ENCODE measurements at places on chromosomes 11 and 22.

- no peak for DNase-seq
These were observed 212.0 kb downstream of the SWAP70 start for GRCh38 chr11:9875862-9876261.

DNA sequence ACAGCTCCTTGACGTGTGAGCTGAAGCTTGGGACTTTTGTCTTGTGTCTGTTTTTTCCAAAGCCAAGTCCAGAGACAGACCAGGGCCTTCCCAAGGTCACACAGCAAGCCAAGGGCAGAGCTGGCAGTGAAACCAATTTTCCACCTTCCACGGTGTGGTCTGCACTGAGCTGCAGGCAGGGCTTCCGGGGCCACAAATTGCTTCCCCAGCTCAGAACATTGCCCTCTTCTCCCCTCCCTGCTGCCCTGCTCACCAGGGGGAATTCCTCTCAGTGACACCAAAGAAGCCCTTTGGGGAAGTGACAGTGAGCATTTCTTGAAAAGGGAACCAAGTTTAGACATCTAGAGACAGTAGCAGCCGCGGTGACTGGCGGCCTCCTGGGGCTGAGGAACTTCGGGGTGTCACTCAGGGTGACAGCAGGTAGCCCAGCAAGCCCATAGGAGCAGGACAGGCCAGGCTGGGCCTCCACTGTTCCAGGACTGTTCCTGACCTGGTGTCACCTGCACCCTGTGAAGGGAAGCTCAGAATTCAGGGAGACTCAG is 9.2 kb downstream of the FXYD2 start:
- no peak for DNase-seq

DNA sequence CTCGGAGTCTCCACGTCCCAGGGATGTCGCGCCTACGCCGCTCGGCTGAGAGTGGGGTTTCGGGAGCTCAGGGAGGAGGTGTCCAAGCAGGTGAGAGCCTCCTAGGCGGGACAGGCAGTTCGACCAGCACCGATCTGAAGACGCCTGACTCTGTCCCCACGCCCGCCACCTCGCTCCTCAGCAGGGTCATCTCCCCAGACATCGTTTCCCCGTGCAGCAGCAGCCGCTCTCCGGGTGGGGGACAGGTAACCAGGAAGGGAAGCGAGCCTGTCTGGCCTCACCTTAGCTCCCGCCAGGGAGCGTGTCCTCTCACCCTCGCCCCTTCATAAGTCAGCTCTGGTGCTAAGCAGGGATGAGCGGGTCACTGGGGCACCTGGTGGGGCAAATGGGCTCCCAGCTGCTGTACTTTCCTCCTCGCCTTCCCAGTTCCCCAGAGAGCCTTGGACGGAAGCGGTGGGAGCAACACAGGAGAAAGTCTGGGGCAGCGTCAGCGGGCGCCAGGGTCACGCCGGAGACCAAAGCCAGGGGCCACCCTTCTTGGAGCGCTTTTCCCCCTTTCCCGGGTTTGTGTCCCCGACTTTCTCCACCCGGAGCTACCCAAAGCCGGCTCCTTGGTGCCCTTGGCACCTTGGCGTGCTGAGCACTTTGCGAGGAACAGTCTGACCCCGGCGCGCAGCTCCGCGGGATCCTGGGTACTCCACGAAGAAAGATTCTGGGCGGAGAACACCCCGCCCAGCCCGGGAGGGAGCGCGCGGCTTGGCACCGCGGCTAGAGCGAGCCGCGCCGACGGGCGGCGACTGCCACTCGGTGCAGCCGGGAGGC is 1.6 kb downstream of the SPON1 start:
- DNase-seq, result no peak

GRCh38 chr11:129319201-129319600 is 56.4 kb upstream of the BARX2 start:
- DNase-seq, result no peak

DNA sequence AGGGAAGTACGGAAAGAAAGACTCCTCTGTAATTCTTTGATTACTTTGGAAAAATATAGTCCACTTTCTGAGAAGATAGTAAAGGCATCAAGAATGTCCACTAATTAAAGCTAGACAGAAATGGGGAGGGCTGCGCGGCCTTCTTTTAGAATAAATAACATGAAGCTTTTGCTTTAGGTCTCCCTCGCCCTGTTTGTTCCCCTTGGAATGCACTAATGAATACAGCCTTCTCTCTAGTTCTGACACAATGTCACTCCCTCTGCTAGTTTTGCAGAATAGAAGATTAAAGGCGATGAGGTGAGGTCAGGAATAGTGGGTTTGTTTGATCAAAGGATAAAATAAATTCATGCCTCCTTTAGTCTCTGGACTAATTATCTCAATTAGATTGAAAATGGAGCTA is 543.9 kb downstream of the OPCML start:
- DNase-seq, result no peak

DNA sequence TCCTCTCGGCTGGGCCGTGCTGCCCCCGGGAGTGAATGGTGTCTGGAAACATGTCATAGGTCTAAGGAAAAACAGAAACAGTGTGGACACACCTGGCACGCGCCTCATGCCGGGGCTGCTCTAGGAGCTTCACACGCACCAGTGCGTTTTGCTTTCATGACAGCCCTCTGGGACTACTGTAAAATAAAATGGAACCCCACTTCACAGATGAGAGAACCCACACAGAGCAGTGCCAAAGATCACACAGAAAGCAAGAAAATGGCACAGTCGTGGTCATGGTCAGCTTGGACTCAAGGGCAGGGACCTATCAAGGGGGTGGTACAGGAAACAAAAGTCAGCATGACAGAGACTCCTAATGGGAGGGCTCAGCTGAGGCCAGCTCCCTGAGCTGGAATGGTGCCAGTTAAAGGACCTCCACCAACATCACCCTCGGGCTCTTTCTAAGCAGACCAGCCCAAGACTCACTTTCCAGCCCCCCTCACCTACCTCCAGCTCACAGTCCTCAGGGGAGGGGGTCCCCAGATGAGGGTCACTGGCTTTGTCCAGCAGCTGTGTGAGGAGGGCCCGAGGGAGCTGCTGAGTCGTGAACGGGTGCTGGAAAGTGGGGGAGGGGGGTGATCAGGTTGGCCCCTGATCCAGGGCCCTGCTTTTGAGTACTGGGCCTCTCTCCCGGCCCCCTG is 3.3 kb downstream of the MAP4K2 start:
- no peak for DNase-seq

DNA sequence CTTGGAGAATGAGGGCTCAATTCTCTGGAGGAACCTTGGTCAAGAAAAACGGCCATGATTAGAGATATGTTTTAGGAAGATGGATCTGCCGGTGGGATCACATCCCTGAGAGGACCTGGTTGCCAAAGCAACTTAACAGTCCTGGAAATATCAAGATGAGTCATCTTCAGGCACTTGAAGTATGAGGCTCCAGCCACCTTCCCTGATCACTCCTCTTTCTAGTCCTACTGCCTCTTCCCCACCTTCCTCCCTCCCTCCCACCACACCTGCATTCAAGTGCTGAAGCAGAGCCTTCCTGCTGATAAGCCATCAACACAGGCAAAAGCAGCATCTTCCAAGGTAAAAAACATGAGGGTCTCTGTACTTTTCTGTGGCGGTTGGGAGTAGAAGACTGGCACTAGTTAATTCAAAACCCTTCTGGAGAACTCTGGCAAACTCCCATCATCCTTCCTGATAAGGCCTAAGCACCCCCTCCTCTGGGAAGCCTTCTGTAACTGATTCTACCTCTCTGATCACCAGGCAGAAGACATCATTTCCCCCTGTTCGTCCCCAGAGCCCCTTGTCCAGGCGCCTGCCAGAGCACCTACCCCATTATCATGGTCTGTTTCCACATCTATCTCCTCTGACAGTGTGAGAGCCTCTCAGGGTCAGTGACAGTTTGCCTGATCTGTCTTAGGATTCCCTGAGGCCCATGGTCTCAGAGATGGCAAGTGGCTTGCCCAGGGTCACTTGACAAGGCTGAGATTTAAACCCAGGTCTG is 79.8 kb downstream of the CLPB start:
- peak; percentile 31 for DNase-seq

GRCh38 chr11:7437696-7438095 is 47.6 kb upstream of the OLFML1 start:
- no peak for DNase-seq

DNA sequence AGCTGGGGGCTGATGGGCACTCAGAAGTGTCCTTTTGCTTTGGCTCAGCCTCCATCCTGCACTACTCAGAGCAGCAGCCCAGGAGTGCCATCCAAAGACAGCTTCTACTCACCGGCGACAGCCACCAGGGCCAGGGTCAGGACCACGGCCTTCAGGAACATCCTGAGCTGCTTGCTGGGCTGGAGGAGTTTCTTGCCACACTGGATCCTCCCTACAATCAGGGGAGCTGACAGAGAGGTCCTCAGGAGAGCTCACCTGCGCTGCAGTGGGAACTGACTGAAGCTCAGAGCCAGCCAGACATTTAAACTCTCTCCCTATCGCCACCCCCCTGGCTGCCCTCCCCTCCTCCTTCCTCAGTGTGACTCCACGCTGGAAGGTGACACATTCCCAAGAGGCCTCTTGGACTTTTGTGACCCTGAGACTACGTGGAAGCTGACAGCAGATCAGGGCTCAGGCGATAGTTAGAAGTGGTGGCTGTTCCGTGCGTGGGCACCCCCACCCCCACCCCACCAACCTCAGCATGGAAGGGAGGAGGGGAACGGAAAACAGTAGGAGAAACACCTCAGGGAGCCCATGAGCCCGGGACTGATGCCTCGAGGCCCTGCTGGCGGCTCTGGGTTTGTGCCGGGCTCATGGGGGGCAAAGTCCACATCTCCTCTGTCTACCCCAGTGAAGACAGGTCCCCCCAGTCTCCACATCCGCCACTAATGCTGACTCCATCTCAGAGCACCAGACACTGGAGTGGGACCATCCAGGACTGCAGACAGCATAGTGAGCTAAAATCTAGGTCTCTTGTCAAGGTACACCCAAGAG is at the start of gene APOA4:
APOA4 (minus strand) TSS at position 274 of the 813 bp plus-strand sequence; CDS start at position 161, 113 bp downstream.
- DNase-seq, result no peak

DNA sequence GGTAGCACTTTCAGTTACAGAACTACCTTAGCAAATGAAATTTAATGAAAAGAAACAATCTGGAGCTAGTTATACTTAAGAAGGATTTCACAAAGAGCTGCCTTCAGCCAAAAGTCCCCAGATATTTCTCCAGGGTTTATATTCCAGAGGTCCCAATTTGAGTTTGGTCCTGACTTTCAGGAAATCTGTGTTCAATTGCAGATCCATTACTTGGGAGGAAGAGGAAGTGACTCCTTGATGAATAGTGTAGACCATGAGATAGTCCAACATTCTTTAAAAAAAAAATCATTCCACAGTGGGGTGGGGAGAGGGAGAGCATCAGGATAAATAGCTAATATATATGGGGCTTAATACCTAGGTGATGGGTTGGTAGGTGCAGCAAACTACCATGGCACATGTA is 117.6 kb upstream of the ARHGAP20 start:
- no peak for DNase-seq

DNA sequence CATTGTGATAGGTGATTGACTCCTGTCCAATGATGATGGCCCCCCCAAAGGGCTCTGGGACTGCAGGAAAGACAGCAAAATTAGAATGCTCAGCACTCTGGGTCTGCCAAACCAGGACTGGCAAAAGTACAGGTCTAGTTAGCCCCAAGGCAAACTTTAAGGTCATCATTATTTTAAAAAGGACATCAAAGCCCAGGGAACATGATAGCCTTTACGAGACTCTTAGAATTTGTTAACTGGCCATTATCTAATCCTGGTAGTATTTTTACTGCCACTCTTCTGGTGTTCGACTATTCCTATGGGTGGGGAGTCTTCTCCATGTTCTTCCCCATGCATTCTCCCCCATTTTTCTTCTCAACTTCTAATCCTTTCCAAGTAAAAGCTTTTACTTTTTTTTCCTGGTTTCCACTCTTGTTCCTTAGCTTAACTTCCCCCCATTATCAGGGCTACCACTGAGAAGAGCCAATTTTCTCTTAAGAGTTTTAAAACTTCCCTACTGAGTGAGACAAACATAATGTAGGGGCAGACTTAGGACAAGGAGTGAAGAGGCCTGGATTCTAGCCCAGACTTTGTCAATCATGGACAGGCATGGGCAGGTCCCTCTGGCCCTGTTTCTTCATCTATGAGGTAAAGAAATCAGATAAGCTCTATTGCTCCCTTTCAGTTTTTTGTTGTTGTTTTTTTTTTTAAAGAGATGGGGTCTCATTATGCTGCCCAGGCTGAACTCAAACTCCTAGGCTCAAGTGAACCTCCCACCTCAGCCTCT is 7.1 kb downstream of the DDB1 start:
- no peak for DNase-seq

GRCh38 chr11:11836676-11837231 is 5.0 kb upstream of the USP47 start:
- DNase-seq, result peak; percentile 30

GRCh38 chr11:108584973-108585372 is 8.6 kb downstream of the EXPH5 start:
- DNase-seq, result no peak

- DNase-seq, result peak; percentile 92
These were observed 54.6 kb downstream of the SPECC1L start for GRCh38 chr22:24325105-24325757.

GRCh38 chr11:10943968-10944367 is 86.1 kb upstream of the ZBED5 start:
- no peak for DNase-seq

DNA sequence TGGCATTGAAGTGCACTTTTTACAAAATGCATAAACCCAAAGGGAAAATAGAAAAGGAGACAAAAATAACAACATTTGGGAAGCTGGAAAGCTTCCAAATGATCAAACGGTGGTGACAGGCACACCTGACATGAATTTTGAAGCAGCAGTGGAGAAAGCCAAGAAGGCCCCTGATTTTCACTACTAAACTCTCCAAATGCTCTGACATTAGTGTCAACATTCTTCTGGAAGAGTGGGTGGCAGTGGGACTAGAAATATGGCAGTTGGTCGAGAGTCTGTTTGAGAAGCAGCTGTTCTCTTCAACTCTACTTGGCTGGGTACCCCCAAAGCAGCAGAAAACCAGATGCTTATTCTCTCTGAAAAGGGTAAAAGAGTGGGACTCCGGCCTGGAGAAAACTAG is 12.3 kb upstream of the APOA5 start:
- no peak for DNase-seq

DNA sequence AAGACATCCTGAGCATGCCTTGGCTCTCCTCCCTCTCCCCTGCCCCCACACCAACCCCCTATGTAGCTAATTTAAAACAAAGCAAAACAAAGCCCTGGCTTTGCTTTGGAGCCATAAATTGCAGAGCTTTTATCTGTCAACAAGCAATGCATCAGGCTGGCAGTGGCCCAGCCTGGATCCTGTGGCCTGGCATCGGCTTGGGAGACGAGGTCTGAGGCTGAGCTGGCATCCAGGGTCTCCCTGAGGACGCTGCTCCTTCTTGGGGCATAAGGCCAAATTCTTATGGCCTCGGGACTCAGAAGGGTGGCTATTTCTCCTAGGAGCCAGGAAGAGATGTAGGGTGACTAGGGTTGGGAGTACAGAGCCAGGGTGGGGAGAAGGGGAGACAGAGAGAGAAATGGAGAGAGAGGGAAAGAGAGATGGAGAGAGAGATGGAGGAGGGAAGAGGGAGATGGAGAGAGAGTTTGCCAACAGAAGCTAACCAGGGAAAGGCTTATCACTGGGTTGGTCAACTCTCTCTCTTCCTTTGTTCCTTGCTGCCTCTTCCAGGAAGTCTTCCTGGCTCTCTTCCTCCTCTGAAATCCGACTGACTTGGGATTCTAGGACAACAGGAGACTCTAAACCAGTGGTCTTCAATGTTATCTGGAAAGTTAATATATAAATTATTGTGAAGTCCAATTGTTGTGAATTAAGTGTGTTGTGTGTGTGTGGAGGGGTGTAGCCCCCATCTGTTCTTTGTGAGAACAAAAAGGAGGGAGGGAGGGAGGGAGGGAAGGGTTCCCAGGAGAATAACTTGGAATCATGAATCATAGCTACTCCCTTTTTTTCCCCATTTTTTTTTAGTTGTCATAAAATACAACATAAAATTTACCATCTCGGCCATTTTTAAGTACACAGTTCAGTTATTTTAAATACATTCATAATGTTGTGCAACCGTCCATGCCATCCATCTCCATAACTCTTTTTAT is 29.1 kb downstream of the TSPAN18 start:
- DNase-seq, result no peak
